ENCODE measurements at places on chromosomes 6 and 20. TPM values are rescaled to one million over a fixed set of nuclear protein-coding genes. Genes with fewer than 3 reads are reported as not detected.

Gene TBXT
- total RNA-seq, result not detected

Gene MAS1
- not detected for total RNA-seq

Gene PAK5
- total RNA-seq, result 0.46 TPM

Gene SLC26A8
- not detected for total RNA-seq

Gene CST2
- not detected for total RNA-seq

Gene RNF182
- 0.42 TPM for total RNA-seq

Gene PPP1R16B
- 3.0 TPM for total RNA-seq

Gene FILIP1
- 0.72 TPM for total RNA-seq

DNA sequence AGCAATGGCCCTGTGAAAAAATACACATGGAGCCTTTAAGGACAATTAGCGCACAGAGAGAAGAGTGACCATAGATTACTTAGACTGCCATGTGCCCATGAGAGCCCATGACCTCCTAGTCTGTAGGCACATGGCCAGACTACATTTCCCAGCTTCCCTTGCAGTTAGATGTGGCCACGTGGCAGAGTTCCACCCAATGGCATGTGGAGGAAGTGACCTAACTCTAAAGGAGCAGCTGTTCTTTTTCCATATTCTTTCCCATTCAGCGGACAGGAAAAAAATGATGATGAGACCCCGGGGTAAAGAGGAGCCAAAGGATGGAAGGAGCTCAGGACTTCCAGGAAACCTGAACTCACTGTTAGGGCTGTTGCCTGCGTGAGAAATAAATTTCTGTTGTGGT is 116.6 kb downstream of the CBLN4 start:
- DNase-seq, result no peak

DNA sequence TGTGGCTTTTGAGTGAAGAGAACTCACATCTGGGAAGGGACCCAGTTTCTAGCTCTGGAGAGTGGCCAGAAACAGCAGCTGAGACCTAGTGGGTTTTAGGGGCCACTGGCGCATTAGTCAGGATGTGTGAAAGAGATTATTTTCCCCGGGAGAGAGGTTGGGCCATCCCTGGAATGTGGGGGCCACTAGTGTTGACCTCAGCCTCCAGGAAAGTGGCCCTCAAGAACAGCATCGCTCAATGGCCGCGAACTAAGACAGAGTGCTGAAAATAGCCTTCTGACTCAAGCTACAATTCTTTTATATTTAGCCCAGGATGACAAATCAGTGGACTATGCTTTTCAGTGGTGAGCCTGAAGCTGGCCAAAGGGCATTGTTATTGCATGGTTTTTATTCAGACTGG is 210.4 kb upstream of the RNF24 start:
- DNase-seq, result no peak

GRCh38 chr20:2986466-2986865 is 57.0 kb upstream of the GNRH2 start:
- DNase-seq, result no peak

GRCh38 chr6:168404560-168404959 is 36.4 kb upstream of the SMOC2 start:
- DNase-seq, result peak; percentile 52

DNA sequence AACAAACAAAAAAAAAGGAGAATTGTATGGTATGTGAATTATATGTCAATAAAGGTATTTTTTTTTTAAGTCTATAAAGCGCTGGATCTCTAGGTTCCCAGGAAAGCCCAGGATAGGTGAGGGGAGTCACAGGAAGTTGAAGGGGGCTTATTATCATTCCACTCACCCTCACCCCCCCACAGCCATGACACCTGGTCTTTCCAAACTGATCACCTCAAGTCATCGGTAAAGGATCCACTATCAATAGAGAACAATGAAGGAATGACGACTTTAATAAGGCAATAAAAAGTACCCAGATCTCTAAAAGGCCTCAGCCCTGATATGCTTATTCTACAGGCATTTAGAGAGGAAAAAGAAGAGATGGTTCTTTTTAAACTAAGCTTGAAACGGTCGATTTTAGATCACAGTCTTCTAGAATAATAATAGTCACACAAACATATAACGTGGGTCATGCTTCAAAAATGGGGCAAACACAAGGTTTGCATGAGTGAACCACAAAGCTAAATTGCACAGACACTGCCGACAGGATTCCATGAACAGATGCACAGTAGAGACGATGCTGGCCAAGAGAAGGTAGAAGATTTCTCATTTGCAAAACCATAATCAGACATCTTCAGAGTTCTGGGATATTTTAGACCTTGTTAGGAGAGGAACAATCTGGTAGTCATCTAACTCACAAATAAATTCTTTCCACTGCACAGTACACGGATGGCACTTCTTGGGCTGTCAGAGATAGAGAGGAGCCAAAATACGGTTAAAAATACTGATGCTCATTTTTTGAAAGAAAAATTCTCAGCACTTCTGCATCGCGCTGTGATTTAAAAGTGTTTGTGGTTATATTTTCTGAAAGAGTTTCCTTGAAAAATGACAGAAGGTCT is 21.0 kb downstream of the ZMYND8 start:
- no peak for DNase-seq

DNA sequence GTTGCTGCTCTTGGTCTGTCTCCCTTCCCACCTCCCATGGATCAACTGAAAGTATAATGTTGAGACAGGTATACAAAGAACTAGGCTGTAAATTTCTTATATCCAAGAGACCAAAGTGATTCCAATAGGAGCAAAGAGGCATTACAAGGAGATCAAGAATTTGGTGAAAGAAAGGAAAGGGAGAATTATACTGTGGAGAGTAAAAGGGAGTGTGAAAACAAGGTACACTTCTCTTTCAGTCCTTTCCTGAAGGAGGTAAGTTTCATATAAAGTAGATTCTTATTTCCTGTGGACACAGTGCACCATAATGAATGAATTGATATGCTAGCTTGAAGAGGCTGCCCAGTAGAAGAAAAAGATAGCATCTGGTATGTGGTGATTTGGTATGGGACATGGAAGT is 49.7 kb downstream of the CD2AP start:
- DNase-seq, result no peak

DNA sequence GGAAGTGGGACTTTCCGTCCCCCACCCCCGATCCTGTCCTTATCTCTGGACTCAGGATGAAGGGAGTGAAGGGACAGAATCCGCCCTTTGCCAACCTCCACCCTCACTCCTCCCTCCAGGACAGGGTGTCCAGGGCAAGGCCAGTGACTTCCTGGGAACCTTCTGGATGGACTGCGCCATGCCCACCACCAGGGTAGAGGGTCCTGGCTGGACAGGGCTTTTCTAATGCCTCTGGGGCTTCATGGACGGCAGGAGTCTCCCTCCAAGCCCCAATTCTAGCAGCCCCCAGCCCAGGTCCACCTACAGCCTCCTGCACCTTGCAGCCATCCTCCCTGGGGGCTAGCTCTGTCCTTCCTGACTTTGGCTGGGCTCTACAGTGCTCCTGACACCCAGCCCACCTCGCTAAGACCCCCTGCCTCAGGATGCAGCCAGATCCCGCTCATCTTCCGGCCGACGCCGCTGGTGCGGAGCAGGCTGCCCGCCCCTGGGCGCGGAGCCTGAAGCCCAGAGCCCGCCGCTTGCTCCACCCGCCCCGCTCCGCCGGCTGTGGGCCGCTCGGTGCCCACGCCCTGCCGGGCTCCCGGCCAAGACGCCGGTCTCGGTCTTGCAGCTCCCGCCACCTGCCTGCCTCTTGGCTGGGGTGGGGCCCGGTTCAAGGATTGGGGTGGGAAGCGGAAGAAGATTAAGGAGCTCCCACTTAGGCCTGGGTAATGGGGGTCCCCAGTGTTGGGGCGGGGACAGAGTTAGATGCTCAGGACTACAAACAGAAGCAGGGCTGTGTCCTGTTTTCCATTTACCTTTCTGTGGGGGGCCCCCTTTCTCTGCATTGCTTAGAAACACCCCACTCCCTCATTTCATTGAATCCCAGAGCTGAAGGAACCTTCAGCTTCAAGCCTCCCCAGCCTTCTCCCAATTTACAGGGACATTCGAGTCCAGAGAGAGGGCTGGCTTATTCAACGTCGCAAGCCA is 72.8 kb downstream of the MDGA1 start:
- DNase-seq, result no peak

GRCh38 chr6:24480705-24481104 is 8.7 kb downstream of the GPLD1 start:
- DNase-seq, result no peak

GRCh38 chr20:17735959-17736621 is 36.3 kb downstream of the BANF2 start:
- DNase-seq, result no peak

DNA sequence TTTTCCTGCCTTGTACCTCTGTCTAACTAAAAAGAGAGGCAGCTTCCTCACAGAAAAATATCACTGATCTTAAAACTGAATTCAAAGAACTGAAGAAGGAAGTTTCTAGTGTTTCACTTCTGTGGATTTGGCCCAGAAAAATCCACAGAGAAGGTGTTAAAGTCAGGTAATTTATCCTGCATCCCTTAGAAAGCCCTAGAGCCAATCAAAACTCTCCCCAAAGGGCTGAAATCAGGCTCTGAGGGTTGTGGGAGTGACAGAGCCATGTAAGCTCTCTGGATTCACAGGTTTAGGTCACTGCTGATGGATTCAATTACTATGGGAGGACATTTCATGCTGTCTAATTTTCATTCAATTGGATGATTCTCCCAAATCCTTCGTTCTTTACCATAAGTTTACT is 152.3 kb downstream of the OR2B2 start:
- no peak for DNase-seq

GRCh38 chr6:136740050-136740974 is 52.0 kb downstream of the MAP3K5 start:
- DNase-seq, result no peak

DNA sequence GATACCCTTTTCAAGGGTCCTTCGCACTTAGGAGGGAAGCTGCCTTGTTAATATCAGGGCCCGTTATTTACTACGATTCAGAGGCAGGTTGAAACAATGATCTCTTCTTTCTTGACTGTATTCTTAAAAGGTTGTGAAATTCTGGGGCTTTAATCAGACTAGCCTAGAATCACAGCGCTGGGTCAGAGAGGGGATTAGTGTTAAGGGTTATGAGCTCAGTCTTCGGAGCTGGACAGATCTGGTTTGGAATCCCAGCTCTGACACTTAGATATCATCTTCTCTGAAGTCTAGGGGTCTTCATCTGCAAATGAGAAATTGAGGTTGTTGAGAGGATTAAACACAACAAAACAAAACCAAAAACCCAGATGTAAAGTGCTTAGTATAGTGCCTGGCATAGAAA is 77.4 kb downstream of the CD83 start:
- no peak for DNase-seq

- DNase-seq, result no peak
Observed at GRCh38 chr20:5143851-5144250, 17.0 kb downstream of the CDS2 start.

- peak; percentile 97 for DNase-seq
Observed at GRCh38 chr6:31580807-31581433, 1.3 kb downstream of the LTB start.

GRCh38 chr20:47727909-47728361 is 57.3 kb downstream of the SULF2 start:
- DNase-seq, result no peak

- DNase-seq, result no peak
Observed at GRCh38 chr20:34892671-34893070, 16.3 kb downstream of the ACSS2 start.

GRCh38 chr6:36374972-36375371 is 12.5 kb downstream of the ETV7 start:
- DNase-seq, result no peak

- no peak for DNase-seq
Observed at GRCh38 chr6:152573762-152574161, 63.4 kb downstream of the SYNE1 start.

- no peak for DNase-seq
Observed at GRCh38 chr6:161265554-161265953, 8.3 kb downstream of the AGPAT4 start.

DNA sequence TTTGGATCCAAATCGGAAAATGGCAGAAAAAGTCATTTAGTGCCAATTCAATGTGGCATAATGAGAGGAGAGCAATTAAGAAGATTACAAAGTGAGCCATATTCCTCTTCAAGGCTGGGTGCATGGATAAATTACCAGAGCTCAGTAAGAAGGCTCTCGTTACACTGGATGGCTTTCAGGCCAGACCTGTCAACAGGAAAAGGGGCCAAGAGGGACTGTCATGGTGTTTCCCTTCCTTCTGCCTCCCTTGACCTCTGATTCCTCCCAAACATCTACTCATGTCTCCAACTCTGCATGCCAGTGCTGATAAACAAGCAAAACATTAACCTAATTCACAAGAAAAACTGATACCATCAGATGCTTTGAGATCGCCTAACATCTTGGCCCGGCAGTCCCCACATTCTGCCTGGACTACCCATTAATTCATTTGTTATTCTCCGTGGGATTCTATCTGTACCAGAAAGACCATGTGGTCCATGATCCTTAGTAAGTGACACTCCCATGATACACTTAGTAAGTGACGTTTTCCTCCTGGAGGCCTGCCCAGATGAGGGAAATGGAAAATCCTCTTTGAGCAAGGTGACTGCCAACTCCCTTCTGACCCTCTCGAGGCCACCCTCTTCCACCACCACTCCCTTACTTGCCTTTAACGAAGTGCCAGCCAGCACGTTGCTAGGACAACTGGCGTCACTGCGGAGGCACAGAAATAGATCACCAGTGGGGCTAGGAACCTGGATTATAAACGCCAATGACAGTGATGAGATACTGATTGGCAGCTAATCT is 239.2 kb downstream of the GMPR start:
- no peak for DNase-seq

- DNase-seq, result no peak
Observed at GRCh38 chr6:117276778-117277316, 11.5 kb downstream of the VGLL2 start.

DNA sequence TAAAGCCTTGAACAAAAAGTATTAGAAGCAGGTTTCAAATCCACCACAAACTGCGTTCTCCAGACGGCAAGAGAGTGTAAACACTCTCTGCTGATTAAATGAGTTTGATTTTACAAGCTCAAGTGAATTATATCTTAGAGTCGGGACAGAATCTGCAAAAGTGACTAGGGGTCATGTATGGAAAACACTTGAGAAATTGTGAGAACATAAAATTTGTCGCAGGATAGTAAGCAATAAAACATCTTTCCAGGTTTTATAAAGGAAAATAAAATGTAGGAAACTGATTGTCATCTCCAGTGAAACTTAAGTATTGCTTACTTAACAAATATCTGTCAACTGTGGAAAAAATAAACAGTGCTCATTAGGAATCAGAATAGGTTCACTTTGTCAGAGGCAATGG is 374.2 kb downstream of the ARHGAP18 start:
- DNase-seq, result no peak

DNA sequence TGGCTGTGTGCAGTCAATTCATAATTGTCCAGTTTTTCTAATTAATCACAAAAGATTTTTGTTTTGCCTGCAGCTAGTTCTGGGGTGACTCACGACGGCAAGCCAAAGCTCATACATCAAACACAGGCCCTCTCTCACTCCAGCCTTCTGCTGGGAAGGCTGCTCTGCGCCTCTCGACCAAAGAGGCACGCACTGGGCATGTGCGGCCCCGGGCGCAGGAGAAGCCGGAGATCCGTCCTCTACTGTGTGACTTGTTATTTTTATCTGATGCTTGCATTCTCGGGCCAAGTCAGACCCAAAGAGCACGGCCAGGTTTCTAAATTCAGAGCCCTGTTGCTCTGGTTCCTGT is 98.5 kb downstream of the TFAP2A start:
- DNase-seq, result peak; percentile 47

Measured in lower leg skin (tissue), 4 donors.